ENCODE measurements at places on chromosomes 5 and 9. TPM values are rescaled to one million over a fixed set of nuclear protein-coding genes. Genes with fewer than 3 reads are reported as not detected.

The SV2C gene
- 0.28 TPM for total RNA-seq

- DNase-seq: no peak
Observed at GRCh38 chr5:57176350-57176857, 2.5 kb downstream of the GPBP1 start.

- no peak for DNase-seq
Observed at GRCh38 chr5:65329266-65329665, 152.5 kb downstream of the ADAMTS6 start.

DNA sequence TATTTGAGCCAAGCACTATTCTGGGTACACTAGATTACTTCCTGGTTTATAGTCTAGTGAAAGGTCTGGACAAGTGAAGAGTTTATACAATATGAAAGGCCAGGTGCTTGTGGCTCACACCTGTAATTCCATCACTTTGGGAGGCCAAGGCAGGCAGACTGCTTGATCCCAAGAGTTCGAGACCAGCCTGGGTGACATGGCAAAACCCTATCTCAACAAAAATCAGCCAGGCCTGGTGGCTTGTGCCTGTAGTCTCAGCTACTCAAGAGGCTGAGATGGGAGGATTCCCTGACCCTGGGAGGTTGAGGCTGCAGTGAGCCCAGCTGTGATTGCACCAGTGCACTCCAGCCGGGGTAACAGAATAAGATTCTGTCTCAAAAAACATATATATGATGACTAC is 9.5 kb upstream of the TXNDC15 start:
- DNase-seq: no peak

The CER1 gene
- total RNA-seq: not detected

DNA sequence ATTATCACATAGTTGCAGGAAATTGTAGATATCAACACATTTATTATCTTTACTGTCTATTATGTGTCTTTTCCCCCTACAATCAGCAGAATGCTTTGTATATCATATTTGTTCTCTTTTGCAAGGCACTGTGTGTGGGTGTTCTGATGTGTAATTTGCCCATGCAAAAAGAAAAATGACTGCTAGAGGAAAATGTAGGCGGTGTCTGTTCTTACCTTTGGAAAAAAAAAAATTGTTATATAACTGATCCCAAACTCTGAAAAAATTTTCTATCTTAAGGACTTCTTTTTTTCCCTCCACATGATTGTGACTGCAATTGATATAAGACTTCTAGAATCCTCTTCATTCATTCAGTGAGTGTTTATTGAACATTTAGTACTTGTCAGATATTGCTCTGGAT is 24.5 kb downstream of the MRPS30 start:
- no peak for DNase-seq

- DNase-seq: no peak
Observed at GRCh38 chr9:127449332-127449966, 1.8 kb downstream of the RPL12 start.

The PPIC gene
- not detected for total RNA-seq

- no peak for DNase-seq
Observed at GRCh38 chr9:34884747-34885189, 73.3 kb upstream of the PHF24 start.

DNA sequence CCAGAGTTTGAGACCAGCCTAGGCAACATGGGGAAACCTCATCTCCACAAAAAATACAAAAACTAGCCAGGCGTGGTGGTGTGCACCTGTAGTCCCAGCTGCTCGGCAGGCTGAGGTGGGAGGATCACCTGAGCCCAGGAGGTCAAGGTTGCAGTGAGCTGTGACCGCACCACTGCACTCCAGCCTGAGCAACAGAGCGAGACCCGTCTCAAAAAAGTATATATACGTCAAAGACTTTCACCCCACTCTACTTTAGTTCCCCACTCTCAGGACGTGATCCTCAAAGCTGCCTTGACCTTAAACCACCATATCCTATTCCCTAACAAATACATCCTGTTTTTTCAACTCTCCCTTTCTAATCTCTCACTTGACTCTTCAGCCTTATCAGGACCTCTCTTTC is 41.0 kb downstream of the PCDHGC5 start:
- no peak for DNase-seq

GRCh38 chr5:3361811-3362605 is 233.6 kb upstream of the IRX1 start:
- no peak for DNase-seq

GRCh38 chr9:135716045-135716444 is 14.1 kb downstream of the KCNT1 start:
- no peak for DNase-seq

The CCDC183 gene
- 0.96 TPM for total RNA-seq

- no peak for DNase-seq
Observed at GRCh38 chr5:42306287-42306686, 117.0 kb upstream of the GHR start.

The NDOR1 gene
- 27.7 TPM for total RNA-seq

The LHX6 gene
- total RNA-seq: not detected

DNA sequence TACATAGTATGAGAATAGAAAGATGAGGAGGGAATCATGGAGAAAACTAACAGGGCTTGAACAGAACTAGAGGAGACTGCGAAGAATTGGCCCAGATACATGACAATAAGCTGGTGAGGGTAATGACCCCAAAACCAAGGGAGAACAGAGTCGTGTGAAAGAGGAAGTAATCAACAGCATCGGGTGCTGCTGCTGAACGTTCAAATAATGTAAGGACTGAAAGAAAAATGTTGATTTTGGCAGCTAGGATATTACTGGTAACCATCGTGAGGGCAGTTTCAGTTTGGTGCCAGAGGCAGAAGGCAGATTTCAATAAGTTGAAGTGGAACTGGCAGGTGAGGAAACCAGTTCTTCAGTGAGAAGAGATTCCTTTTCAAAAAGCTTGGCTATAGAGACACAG is 66.8 kb upstream of the SMC2 start:
- DNase-seq: no peak

The MYMK gene
- total RNA-seq: not detected
